Panc1 (cell line): ENCODE measurements at places on chromosomes 2 and 18.

DNA sequence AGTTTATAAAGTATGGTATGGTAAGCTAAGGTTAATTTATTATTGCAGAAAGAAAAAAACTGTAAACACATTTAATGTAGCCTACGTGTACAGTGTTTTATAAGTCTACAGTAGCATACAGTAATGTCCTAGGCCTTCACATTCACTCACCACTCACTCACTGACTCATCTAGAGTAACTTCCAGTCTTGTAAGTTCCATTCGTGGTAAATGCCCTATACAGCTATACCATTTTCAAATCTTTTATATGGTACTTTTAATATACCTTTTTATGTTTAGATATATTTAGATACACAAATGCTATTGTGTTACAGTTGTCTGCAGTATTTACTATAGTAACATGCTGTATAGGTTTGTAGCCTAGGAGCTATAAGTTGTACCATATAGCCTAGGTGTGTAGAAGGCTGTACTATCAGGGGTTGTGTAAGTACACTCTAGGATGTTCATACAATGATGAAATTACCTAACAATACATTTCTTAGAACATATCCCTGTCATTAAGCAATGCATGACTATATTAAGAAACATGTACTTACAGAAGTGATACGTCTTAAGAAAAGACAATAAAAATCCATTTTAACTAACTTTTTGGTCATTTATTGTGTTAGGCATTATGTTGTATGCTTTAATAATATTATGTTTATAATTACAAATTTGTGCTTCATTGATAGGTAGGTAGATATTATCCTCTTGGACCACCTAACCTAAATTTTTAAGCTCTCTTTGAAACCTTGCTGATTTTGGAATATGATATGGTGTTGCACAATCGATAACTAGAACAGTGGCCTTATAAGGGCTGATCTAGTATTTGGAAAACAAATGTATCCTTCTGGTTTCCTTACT lies 51.9 kb downstream of the VRK2 start:
- H3K27ac ChIP-seq, result no peak overlapping the region
- H3K36me3 ChIP-seq, result no peaks in the 10 kb centered on the region
- no peak for DNase-seq

GRCh38 chr2:213846856-213847255 lies 562.6 kb downstream of the SPAG16 start:
- DNase-seq, result no peak
- H3K4me1 ChIP-seq, result no peaks in the 10 kb centered on the region
- no peaks in the 10 kb centered on the region for H3K36me3 ChIP-seq
- no peak overlapping the region for H3K4me3 ChIP-seq
- no peaks in the 10 kb centered on the region for H3K27me3 ChIP-seq

- no peak for DNase-seq
- H3K27me3 ChIP-seq, result no peaks in the 10 kb centered on the region
- H3K36me3 ChIP-seq, result no peaks in the 10 kb centered on the region
- no peak overlapping the region for H3K4me3 ChIP-seq
- H3K27ac ChIP-seq, result no peak overlapping the region
- H3K4me1 ChIP-seq, result no peaks in the 10 kb centered on the region
Observed at GRCh38 chr2:102200539-102200938, 13.7 kb downstream of the IL1RL2 start.

DNA sequence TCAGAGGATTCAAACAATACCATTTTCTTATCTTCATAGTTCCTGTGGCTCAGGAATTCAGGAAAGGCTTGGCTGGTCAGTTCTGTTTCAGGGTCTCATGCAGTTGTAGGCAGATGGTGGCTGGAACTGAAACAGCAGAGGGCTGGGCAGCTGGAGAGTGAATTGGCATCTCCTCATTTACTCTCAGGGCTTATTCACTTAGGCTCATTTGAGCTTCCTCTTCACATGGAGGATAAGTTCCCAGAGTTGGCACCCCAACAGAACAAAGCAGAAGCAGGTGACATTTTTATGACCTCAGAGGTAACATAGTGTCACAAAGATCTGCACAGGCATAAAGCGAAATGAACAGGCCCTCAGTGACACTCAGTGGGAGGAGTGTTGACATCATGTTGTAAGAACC lies 66.1 kb downstream of the RBBP8 start:
- no peaks in the 10 kb centered on the region for H3K4me1 ChIP-seq
- peaks cover 20% of the 10 kb centered on the region; the same call in 1 of the 2 replicates for H3K36me3 ChIP-seq
- H3K4me3 ChIP-seq, result no peak overlapping the region
- DNase-seq, result no peak
- H3K27ac ChIP-seq, result no peak overlapping the region

DNA sequence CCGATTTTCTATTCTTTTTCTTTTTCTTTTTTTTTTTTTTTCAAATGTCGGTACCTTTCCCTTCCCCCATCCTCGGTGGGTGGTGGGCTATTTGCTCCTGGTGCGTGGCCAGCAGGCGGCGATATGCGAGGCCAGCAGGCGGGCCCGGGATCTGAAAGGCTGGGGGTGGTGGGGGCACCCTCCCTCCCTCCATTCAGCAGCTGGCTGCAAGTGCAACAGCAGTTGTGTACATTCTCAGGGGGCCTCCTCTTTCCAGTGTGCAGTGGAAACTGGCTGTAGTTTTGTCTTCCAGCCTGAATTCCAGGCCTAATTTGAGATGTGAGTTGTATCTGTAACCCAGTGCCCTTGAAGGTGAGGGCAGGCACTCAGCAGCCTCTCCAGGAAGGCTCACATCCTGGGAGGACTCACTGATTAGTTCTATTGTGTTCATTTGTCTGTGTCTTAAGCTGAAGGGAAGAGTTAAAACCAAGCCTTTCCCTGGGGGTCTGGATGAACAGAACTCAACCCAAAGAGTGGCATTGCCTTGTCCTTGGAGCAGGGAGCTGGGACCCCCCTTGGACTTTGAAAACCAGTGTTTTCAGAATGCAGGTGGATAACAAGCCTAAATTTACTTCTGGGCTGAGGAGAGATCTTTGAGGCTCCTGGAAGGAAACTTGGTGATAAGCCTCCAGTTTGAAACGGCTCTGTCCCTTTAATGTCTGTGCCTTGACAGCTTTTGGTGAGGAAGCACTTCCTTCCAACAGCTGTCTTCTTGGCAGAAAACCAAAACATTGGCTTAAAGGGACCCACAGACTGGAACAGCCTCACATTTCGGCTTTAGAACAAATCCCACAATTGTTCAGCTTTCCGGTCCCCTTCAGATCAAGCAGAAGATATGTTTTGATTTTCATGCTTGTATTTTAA lies 3.3 kb downstream of the MYCN start:
- no peak overlapping the region for H3K27ac ChIP-seq
- H3K27me3 ChIP-seq, result peaks cover 26% of the 10 kb centered on the region
- no peak overlapping the region for H3K4me3 ChIP-seq
- DNase-seq, result no peak

DNA sequence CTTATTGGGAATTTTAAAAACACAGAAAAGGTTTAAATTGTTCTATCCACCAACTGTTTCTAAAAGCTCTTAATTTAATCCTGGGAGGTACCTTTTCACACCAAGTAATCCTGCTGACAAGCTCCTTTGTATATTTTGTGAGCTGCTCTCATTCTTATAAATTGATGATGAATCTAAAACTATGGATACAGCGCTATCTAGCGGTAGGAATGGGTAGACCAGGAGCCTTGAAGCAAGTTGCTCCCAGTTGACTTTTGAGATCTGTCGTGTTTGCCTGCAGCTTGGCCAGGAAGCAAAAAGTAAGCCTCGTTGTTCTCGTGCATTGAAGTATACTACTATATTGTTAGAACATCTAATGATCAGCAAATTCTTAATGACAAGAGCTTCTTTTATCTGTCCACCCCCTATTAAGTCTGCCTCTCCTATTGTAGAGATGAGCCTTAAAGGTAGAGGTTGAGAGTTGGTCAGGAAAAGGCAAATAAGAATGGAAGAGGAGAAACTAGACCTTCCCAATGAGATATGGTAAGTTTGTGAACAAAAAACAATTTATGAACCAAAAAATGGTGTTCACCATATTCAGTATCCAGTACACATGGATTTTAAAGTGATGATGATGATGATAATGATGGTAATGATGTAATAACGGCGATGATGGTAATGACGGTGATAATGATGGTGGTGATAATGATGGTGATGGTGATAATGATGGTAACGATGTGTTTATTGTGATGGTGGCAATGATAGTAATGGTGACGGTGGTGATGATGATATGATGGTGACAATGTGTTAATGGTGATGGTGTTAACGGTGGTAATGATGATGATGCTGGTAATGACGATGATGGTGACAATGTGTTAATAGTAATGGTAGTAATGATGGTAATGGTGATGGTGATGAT lies 212.1 kb upstream of the NCKAP5 start:
- no peak overlapping the region for H3K4me3 ChIP-seq
- H3K27me3 ChIP-seq, result no peaks in the 10 kb centered on the region
- H3K36me3 ChIP-seq, result no peaks in the 10 kb centered on the region
- H3K27ac ChIP-seq, result no peak overlapping the region
- H3K4me1 ChIP-seq, result no peaks in the 10 kb centered on the region
- peak; percentile 51 for DNase-seq

DNA sequence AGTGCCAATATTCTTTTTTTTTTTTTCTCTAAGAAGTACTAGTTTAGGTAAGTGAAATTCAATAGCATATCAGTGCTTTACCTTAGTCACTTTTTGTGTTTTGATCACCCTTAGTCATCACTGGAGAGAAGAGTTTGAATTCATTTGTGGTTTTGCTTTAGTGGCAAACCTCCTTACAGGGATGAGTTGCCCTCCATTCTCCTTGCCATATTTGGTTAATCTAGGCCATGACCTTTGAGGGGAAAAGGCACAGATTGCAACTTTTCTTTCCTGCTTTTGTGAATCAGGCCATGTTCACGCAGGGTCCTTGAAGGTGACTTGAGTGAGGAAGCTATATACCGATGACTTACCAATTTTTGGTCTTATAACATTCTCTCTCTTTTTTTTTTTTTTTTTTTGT lies 34.4 kb downstream of the PLEKHA3 start:
- no peaks in the 10 kb centered on the region for H3K36me3 ChIP-seq
- DNase-seq, result no peak
- H3K4me3 ChIP-seq, result no peak overlapping the region
- H3K27ac ChIP-seq, result no peak overlapping the region

DNA sequence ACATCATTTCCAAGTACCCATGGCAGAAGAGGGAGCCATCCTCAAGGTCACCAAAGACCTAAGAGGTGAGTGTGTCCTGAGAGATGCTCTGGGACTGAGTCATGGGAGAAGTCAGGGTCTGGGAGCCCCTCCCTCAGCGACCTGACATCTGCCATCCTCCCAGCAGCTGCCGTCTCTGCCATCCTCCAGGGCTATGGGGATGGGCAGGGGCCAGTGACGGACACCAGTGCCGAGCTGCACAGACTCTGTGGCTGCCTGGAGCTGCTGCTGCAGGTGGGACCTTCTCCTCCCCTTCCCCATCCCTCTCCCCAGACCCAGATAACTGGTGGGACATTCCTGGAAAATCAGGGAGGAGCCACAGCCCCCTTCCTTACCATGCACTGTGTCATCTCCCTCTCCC lies 1.5 kb downstream of the RUFY4 start:
- H3K27me3 ChIP-seq, result no peaks in the 10 kb centered on the region
- no peak for DNase-seq
- H3K27ac ChIP-seq, result no peak overlapping the region
- H3K36me3 ChIP-seq, result no peaks in the 10 kb centered on the region
- H3K4me1 ChIP-seq, result no peaks in the 10 kb centered on the region
- H3K4me3 ChIP-seq, result no peak overlapping the region

DNA sequence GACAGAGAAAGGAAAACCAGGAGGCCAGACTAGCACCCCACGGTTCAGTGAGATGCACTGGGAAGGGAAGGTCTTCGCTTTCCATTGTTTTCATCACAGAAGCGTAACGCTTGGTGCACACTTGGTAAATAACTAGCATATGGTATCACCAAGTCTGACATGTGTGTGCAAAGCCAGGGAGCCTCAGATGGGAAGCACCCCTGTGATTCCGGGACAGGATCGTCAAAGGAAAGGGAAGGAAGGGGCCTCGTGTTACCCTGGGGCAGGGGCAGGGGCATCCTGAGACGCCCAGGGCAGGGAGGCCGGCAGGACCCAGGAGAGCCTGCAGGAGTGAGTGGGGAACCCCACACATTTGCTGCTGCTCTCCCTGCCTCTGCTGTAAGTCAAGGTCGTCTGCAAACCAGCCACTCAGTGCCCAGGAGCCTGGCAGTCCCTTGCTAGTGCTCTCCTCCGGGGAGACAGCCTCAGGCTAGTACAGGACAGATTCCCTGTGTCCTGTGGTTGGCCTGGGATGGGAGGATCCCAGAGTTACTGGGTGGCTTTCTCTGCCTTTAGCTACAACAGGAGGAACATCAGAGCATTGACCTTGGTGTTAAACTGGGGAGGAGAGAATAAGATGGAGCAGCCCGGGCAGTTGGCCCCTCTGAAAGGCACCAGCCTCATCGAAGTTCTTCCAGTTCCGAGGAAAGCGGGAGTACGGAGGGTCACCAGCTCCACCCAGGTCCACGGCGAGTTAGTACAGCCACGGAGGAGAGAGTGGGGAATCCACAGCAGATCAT lies 192.5 kb downstream of the NDUFA10 start:
- no peaks in the 10 kb centered on the region for H3K4me1 ChIP-seq
- DNase-seq, result no peak
- H3K4me3 ChIP-seq, result no peak overlapping the region
- no peaks in the 10 kb centered on the region for H3K36me3 ChIP-seq
- no peak overlapping the region for H3K27ac ChIP-seq

- H3K36me3 ChIP-seq, result no peaks in the 10 kb centered on the region
- DNase-seq, result no peak
- no peak overlapping the region for H3K4me3 ChIP-seq
- H3K27ac ChIP-seq, result no peak overlapping the region
- H3K27me3 ChIP-seq, result peaks cover 4% of the 10 kb centered on the region
- H3K4me1 ChIP-seq, result peaks cover 3% of the 10 kb centered on the region; the same call in 1 of the 2 replicates
Observed at GRCh38 chr2:99809259-99809900, 319.6 kb upstream of the REV1 start.

- no peaks in the 10 kb centered on the region for H3K4me1 ChIP-seq
- H3K27me3 ChIP-seq, result peaks cover 3% of the 10 kb centered on the region
- DNase-seq, result no peak
- no peaks in the 10 kb centered on the region for H3K36me3 ChIP-seq
Observed at GRCh38 chr2:7430421-7430868, 513.2 kb downstream of the RNF144A start.

DNA sequence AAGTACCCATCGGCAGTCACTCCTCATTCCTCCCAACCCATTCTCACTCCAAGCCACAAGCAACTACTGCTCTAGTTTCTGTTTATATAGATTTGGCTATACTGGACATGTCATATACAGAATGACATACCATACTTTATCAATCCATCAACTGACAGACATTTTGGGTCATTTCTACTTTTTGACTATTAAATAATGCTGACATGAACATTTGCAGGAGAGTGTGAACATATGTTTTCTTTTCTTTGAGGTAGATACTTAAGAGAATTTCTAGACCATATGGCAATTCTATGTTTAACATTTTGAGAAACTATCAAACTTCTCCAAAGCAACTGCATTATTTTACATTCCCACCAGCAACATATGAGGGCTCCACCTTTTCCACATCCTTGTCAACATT lies 32.6 kb downstream of the NMUR1 start:
- no peak for DNase-seq
- H3K36me3 ChIP-seq, result no peaks in the 10 kb centered on the region
- no peaks in the 10 kb centered on the region for H3K4me1 ChIP-seq
- no peaks in the 10 kb centered on the region for H3K27me3 ChIP-seq

- no peaks in the 10 kb centered on the region for H3K36me3 ChIP-seq
- no peaks in the 10 kb centered on the region for H3K4me1 ChIP-seq
- no peak within 1 kb of the TSS for H3K27ac ChIP-seq
- no peaks in the 10 kb centered on the region for H3K27me3 ChIP-seq
- H3K4me3 ChIP-seq, result no peak within 1 kb of the TSS
- DNase-seq, result no peak
Observed at GRCh38 chr2:73642338-73643018, at the start of gene NAT8. Gene NAT8 (minus strand): TSS chr2:73642422. CDS start chr2:73641628, 794 bp downstream.

- no peaks in the 10 kb centered on the region for H3K36me3 ChIP-seq
- no peak overlapping the region for H3K27ac ChIP-seq
- no peaks in the 10 kb centered on the region for H3K27me3 ChIP-seq
- DNase-seq, result no peak
Observed at GRCh38 chr18:60568220-60568619, 195.6 kb upstream of the MC4R start.
